Kidney epithelial cell (primary cell): ENCODE measurements at places on chromosomes 11 and 22. TPM values are rescaled to one million over a fixed set of nuclear protein-coding genes. Genes with fewer than 3 reads are reported as not detected.

GRCh38 chr11:34652191-34652973 lies 31.5 kb downstream of the EHF start:
- no peak for DNase-seq

GRCh38 chr22:19631899-19632667 lies 82.2 kb upstream of the SEPTIN5 start:
- DNase-seq, result no peak

- DNase-seq, result no peak
Observed at GRCh38 chr11:64303109-64304031, 2.0 kb upstream of the ESRRA start.

DNA sequence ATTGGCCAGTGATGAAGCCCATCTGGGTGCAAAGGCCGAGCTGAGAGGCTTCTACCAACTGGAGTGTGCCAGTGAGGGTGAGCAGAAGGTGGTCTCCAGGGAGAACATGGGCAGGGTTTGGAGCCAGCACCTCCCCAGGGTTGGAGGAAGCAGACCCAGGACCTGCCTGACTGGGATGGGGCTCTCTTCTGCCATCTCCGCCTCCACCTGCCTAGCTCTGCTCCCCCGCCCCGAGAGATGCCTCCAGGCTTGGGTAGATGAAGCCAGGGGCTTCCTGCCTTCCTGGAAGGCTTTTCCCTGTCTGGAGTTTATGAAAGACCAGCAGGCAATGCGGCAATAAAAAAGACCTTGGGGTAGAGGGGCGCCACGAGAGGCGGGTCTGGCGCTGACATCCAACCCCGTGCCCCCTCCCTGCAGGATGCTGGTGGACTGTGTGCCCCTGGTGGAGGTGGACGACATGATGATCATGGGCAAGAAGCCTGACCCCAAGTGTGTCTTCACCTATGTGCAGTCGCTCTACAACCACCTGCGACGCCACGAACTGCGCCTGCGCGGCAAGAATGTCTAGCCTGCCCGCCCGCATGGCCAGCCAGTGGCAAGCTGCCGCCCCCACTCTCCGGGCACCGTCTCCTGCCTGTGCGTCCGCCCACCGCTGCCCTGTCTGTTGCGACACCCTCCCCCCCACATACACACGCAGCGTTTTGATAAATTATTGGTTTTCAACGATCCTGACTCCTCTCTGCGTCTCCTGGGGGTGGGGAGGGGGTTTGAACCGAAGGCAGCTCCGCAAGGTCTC lies 3.3 kb downstream of the SELENOM start:
- DNase-seq, result no peak

Gene RCOR2
- 7.8 and 11.5 TPM in 2 replicates for total RNA-seq
